ENCODE measurements at places on chromosomes 12 and 14.

DNA sequence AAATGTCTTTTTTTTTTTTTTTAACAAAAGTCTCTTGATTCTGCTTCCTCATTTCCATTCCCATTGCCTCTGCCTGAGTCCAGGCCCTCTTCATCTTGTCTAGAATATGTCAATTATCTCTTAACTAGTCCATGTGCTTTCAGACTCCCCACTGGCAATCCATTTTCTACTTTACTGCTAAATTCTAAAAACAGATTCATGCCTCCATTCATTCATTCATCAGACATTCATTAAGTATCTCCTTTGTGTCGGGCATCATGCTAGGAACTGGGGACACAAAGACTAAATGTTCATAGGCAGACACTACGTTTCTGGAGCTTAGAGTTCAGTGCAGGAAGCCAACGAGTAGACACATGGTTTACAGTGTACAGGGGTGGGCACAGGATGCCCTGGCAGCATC lies 9.6 kb upstream of the NEDD1 start:
- DNase-seq, result no peak

- DNase-seq, result no peak
Observed at GRCh38 chr14:39967885-39968284, 535.7 kb upstream of the FBXO33 start.

DNA sequence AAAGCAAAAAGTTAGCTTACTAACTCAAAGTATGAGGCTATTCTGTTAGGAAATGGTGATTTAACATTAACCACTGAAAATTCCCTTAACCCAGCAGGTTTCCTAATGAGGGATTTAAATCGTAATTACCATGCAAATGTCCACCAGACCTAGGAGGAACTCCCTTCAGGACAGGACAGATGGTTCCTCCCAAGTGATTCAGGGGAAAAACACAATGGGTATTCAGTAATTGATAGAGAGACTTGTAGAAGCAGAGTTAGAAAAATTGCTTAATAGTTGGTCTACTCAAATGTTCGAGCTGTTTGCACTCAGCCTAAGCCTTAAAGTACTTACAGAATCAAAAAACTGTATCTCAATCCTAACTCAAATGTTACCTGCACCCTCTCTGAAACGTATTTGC lies 21.6 kb downstream of the RERGL start:
- DNase-seq, result no peak

DNA sequence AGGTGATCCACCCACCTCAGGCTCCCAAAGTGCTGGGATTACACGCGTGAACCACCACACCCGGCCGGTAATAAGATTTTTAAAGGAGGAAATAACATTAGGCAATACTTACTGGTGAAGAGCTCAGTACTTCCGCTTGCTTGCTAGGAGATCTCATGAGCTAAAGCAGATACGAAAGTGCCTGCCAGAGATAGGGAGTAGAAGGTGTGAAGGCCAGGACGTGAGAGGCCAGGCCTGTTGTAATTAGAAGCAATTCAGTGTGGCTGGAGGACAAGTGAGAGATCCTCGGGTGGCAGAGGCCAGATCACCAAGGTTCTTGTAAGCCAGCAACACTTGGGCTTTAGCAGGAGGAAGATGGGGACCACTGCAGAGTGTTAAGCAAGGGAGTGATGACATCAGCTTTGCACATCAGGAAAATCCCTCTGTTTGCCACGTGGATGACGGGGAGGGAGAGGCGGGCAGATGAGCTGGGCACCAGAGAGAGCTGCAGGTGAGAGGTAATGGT lies 7.6 kb downstream of the TECPR2 start:
- no peak for DNase-seq

DNA sequence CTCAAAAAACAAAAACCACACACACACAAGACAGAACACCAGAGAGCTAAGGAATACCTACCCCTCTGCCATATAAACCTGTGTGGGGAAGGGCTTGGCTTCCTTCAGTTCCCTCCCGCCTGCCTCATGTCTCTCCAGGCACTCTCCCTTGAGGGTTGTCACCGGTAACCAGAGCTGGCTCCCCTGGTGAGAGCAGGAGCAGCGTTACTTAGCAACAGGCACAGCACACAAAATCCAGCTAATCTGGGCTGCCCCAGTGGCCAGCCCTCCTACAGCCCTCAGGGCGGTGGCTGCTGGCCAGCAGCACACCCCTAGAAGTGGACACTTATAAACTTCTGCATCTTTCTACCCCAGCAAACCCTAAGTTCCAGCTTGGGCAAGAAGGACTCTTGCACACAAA lies 21.6 kb upstream of the NR4A1 start:
- no peak for DNase-seq

DNA sequence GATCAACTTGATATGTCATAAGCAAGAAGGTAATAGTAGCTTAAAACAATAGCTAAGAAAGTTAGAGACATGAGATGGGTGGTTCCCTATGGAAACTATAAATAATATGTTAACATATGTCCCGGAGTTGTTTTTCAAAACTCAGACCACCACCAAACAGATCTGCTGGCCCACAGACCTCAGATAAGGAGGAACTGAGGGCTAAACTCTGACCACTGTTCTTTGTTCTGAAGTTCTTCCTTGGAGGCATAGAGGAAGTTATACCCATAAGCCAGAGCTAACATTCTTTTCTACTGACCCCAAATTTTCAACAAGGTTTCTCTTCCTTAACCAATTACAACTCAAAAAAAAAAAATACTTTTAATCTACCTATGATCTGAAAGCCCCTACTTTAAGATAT lies 156.1 kb upstream of the FSCB start:
- DNase-seq, result peak; percentile 49

DNA sequence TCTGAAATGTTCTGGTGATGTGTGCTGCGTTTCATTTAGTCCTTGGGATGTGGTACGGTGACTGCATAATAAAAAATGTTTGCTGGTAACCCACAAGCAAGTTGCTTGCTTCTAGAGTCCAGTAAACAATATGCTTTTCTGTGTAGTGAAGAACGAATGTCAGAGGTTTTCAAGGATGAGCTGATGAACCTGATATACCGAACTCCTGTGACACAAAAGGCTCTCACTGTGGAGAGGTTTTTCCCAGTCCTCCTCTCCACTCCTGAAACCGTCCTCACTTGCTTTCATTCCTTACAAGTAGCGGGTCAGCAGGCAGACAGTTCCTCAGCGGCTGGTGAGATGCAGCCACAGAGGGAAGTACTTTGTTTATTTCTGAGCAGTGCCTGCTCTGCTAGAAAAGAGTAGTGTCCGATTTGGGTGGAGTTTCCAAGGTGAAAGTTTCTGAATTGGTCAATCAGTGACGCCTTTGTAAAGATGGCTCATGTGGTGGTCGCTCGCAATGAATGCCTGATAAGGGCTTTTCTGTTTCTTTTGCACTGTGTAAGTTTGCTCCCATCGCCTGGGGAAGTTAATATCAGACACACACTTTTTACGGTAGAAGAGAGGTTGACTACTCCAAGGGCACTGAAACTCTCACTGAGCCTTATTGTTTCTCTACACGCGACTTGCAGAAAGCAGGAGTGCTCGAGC lies 3.0 kb downstream of the ETV6 start:
- peak; percentile 63 for DNase-seq

DNA sequence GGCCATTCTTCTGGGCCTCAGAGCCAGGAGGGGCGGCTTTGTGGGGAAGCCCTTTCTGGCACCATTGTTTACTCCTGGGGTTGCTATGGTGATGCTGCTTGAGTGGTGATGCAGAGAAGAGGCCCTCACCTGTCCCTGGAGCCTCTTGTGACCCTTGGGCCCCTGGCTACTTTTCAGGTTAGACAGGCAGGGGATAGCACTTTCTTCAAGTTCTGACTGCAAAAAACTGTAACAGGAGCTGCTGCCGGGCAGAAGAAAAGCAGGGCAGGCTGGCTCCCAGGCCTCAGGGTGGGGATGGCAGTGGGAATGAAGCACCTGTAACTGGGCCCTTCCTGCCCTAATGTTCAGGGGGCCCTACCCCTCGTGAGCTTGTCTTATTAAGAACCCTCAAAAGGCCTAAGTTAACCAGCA lies at the start of gene TEX52:
Gene TEX52, minus strand, starts transcription at position 19 of the 411 bp plus-strand sequence. Its CDS starts 13 bp downstream, at position 6.
- no peak for DNase-seq

- DNase-seq, result no peak
Observed at GRCh38 chr14:104101086-104101621, 15.7 kb downstream of the ASPG start.

DNA sequence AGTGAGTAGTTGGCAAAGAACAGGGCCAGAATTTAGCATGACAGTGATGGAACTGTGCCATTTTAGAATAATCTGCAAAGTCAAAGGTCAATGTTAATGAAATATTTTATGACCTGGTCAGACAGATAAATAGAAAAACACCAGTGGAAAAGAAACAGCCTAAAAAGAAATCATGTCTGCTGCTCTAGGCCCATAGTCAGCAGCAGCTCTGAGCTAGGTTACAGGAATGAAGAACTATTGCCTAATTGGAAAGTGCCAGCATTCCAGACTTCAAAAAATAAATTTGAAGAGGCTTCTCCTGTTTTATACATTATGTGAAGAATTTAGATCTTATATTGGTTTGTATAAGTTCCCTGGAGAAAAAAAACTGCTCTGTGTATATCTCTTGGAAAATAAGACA lies 9.8 kb downstream of the NPC2 start:
- no peak for DNase-seq

DNA sequence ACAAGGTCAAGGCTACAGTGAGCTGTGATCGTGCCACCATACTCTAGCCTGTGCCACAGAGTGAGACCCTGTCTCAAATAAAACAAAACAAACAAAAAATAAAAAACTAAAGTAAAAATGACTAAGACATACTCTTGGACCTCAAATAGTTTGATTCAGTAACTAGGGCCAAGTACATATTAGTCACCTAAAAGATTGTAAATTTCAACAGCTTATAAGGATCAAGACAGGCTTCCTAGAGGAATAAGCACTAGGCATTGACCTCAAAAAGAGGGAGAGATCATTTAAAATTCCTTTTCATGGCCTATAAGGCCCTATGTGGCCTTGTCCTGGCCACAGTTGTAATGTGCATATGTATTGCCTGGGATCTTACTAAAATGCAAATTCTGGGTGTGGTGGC lies 46.0 kb upstream of the CHST11 start:
- DNase-seq, result no peak

DNA sequence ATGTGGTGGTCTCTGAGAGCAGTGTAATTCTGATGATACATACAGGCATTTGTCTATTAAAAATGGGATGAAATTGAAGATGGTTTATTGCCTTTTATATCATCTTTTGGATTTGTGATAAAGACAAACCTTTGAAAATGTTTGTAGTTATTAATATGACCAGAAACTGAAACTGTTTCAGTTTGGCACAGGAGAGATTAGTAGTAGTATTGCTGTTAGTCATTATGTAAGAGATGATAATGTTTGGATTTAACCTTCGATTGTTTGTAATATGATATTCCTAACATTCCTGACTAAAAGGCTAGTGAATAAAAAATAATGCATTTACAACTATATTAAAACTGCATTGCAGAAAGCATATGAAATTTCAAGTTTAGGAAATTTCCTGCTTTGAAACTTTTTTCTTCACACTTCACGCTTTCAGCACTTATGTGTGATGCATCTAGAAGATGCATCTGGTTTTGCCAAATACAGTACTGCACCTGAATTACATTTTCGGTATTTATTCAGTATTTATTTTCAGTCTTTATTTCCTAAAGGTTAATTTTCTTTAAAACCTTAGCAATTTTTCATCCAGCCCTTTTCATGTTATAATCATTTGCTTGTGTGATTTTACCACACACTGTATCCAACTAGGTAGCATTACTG lies 25.5 kb downstream of the ADIPOR2 start:
- no peak for DNase-seq

DNA sequence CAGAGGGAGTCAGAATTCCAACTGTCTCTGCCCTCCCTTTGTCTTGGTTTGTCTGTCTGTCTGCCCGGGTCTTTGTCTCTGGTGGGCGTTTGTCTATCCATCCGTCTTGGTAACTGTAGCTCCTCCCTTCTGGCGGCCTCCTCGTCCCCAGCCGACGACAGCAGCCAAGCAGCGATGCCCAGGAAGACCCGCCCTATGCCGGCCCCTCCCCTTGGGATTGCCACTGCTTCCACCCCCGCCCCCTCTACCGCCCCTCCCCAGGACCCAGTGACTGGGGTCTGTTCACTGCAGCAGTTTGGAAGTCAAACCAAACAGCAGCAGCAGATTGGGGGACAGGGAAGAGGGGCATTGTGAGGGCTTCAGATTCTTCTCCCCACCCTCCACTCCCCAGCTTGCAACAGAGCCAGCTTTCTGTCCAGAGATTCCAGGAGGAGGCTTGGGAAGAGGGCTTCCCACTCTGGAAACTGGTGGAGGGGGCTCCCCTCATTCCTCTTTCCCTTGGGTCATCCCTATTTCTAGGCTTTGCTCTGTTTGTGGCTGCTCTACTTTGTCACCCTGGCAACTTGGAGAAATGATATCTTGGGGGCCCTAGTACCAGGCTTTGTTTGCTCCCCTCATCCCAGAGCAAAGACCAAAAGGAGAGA lies 2.4 kb upstream of the RARG start:
- DNase-seq, result no peak

GRCh38 chr12:119699199-119699760 lies 31.3 kb downstream of the PRKAB1 start:
- DNase-seq, result no peak

- no peak for DNase-seq
Observed at GRCh38 chr12:69981881-69982475, 157.0 kb downstream of the MYRFL start.

- no peak for DNase-seq
Observed at GRCh38 chr12:1078002-1078401, 87.0 kb downstream of the ERC1 start.

DNA sequence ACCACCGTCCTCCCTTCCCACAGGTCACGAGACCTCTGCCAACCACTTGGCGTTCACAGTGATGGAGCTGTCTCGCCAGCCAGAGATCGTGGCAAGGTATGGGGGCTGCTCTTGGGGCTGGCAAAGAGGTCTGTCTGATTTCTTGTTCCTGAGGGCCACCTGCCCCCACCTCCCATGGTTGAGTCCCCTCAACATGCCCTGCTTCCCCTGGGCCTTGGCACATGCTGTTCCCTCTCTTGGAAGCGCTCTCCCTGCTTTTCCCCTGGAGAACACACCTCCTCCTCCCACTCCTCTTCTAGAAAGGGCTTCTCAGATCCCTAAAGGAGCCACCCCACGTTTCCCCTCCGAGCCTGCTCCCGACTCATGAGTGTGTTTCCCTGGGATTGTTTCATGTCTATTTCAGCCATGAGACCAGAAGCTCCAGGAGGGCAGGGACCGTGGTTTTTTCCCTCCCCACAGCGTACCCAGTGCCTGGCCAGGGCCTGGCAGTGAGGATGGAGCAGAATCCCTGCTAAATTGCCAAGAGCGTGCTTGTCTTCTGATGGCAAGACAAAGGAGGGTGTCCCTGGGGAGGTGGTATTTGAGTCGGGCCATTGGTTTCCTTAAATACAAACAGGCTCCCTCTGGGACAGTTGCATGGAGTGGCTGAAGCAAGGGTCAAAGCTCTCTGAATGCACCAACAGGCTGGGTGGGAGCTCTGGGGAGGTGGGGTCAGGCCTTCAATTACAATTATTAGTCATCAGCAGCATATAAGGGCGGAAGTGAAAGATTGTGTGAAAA lies 34.1 kb downstream of the CYP46A1 start:
- no peak for DNase-seq

GRCh38 chr12:114403690-114404066 lies 2.3 kb downstream of the TBX5 start:
- no peak for DNase-seq

GRCh38 chr14:90820958-90821357 lies 4.7 kb upstream of the TTC7B start:
- DNase-seq, result no peak

- DNase-seq, result no peak
Observed at GRCh38 chr12:122382919-122383350, 39.5 kb downstream of the CLIP1 start.
